IMR-90 (cell line): ENCODE measurements at places on chromosomes 5 and 9.

GRCh38 chr9:70073193-70073592 lies 29.5 kb downstream of the MAMDC2 start:
- peak; percentile 23 for DNase-seq

DNA sequence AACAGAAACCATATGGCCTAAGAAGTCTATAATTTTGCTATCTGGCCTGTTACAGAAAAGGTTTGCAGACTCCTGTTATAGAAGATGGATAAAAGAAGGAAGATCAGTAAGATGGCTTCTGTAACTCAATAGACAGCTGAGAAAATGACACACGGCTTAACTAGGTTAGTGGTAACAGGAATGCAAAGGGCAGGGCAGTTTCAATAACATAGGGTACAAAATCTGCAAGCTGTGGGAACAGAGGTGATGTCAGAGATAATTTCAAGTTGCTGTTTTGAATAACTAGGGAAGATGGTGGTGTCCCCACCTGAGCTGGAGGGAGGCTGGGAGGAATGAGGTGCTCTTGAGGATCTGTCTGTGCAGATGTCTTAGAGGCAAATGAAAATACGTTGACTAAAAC lies 106.5 kb downstream of the GLIS3 start:
- DNase-seq, result no peak

- no peak for DNase-seq
Measured at GRCh38 chr5:59837071-59837470, 56.5 kb downstream of the PDE4D start.

- peak; percentile 59 for DNase-seq
Measured at GRCh38 chr5:94745786-94746730, 127.6 kb downstream of the SLF1 start.

DNA sequence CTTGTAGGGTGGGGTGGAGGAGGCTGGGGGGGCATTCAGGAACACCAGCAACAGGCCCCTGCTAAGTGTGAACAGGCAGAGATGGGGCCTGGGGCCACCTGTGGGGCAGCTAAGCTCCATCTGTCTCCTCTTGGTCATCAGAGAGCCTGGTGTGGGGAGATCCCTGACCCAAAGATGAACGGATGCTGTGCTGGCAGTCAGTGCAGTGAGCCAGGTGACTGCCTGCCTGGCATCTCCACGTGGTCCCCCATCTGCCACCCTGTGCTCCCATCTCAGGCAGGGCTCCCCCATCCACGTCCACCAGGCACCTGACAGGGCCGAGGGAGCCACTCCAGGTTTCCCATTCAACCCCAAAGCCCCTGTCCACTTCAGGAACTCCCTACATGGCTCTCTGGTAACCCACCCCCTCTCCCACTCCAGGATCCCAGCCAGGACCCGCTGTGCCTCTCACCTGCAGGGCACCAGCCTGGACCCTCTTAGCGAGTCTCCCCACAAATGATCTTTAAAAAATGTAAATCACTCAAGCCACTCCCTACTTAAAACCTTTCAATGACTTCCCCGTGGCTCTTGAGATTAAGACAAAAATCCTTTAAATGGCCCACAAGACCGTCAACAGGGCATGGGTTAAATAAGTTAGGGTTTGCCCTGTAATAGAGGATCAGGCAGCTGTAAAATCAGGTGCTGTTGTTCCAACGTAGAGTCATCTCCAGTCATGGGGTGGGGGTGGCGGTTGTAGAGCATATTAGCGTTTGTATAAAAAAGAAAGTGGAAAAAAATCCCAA lies 60.8 kb downstream of the LMX1B start:
- DNase-seq, result no peak

DNA sequence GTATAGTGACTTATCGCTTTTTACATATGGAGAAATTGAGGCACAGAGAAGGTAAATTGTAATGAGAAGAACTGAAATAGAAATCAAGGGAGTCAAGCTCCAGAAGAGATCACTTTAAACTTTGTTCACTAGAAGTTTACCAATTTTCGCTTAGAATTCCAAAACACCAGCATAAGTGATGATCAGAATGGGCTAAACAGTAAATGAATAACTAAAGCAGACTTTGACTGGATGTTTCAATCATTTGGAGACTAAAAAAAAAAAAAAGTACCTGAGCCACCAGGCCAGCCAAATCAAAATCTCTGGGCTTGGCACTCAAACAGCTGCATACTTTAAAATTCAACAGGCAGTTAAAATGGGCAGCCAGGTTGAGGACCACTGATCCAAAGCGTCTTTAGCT lies 38.2 kb upstream of the FYB1 start:
- no peak for DNase-seq

DNA sequence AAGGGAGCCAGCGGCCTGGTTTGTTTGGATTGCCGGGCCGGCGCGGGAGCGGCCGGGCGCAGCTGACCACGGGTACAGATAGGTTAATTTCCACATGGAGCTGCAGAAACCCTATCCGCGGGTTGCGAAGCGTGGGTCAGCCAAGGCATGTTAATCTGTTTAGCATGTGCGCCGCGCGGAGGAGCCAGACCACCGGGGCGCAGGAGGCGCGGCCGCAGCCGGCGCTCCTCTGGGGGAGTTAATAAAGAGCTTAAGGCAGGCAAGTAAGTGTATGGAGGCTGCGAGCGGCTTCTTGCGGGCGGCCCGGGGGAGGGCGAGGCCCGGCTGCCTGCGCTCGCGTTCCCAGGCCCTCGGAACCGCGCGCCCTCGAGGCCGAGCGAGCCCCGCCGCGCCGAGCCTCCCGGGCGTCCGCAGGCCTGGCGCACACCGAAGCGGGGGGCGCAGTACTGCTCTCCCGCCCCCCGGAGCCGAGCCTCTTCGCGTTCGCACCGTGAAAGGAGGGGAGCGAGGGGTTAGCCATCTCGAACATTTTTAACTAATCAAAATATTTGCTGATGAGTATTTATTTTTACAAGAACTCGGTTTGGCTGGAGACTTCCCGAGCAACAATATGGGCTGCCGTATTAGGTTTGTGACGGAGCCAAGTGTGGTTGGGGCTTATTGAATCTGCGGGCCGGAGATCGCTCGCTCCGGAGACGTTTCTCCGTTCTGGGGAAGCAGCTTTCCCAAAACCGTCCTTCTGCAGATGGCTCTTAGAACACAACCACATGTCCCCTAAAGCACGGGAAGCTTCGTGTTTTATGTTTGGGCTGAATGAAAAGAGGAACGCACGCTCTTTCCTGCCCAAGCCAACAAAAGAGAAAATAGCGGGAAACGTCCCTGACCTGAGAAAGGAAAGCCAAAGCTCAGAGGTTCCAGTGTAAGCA lies 28.8 kb downstream of the FOXD1 start:
- DNase-seq, result peak; percentile 86

DNA sequence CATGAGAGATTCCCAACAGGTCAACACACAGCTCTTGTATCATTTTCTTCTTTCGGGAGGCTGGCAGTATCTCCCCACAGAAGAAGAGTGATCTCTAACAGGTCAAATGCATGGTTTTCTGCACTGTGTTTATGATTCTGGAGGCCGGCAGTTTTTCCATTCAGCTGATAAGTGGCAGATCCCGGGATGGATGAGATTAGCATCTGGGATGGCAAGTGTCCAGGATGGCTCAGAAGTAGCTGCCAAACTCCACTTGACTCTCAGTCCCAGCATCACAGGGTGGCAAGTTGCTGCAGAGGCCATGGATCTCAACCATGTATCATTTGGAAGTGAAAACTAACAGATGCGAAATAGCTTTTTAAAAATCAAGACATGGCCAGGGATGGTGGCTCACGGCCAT lies 97.8 kb upstream of the SLC44A1 start:
- DNase-seq, result no peak

DNA sequence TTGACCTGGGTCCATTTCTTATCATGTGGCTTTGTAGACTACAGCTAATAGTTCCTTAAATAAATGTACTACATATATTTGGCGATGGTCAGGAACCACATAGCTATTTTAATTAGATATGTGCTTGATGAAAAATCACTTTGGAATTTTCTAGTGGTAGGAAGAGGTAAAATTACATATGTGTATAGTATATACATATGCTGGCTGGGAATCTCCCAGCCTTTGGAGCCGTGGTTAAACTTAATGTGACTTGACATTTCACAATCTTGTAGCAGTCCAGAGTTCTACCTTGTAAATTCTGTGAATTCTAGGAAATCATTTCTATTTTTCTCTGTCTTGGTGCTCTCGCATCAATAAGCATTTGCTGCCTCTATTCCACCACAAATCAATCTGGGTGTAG lies 565.0 kb downstream of the DMRTA1 start:
- DNase-seq, result peak; percentile 52

DNA sequence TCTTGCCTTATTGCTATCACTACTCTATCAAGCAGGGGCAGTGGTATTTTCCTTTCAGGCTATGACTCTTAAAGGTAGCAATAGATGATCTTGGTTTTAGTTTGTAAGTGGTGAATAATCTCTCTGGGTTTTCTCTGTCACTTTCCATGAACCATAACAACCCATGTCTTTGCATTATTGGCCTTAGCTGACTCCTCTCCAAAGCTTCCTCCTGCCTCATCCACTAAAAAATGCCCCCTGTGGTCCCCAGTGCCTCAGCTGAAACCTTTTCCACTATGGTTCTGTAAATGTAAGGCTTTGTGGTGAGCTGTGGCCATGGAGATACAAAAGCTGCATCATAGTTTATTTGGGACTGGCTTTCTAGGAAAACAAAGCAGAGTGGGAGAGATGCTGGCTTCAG lies 128.8 kb downstream of the GPBP1 start:
- peak; percentile 67 for DNase-seq

DNA sequence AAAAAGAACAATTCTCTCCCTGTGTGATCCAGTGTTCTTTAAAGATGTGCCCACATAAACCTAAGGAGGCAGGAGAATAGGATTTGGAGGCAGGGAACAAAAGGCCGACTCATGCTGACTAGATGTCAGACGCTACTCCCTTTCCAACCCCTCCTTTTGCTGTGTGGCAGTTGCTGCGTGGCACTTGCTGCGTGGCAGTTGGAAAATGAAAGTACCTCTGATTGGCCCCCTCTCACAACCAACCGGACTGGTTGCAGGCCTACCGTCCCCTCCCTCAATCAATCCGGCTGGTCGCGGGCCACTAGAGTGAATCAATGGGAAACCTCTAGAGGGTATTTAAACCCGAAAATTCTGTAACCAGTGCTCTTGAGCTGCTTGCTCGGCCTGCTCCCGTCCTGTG lies 551.0 kb downstream of the KIF4B start:
- DNase-seq, result no peak

DNA sequence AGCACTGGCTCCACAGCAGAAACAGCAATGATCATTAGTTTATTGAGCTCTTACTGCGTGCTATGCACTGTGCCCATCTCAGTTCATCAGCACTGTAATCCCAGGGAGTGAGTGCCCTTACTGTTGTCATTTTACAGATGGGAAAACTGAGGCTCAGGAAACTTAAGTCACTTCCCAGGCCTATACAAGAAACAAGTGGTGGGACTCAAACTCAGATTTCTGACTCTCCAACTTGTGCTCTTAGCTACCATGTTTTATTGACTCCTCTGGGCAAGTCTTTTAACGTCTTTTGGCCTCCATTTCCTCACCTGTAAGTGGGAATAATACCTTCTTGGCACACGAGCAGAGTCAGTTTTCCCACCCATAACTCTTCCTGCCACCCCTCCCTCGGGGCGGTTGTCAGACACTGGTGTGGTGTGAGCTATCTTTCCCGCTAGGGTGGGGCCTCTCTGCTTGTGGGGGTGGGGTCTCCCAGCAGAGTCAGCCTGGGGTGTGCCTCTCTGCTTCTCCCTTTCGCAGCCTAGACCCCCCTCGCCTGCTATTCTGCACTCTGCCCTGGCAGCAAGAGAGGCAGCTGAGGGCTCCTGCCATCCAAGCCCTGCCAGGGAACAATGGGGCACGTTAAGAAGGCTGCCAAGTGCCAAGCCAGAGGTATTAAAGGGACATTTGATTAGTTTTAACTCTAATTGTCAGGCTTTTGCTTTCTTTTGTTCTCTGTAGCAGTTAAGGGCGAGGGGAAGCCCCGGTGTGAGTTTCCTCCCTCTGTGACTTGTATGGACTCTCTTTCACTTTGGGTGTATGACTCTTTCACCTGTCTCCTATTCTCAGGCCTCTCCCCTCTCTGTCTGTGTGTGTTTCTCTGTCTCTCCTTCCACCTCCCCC lies 12.1 kb downstream of the GALNT10 start:
- DNase-seq, result no peak

- no peak for DNase-seq
Measured at GRCh38 chr5:124631874-124632550, 114.4 kb downstream of the ZNF608 start.

DNA sequence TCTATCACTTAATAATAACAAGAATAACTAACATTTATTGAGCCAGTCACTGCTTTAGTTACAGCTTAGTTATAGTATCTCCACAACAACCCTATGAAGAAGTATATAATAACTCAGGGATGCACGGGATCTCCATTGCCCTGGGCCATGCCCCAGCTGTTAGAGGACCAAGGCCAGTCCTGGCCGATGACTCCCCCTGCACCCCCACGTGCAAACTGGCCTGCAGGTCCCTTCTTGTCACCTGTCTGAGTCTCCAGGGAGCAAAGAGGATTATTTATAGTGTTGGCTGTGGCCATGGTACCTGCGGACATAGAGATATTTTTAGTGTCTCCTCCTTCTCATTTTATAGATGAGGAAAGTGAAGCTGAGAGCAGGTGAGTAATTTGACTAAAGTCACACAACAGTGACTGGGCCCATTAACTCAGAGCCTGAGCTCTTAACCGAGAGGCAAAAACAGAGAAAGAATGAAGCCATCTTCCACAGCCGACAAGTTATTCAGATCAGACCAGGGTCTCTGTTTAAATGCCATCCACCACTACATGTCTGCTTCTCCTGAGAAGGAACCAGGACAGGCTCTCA lies 94.4 kb downstream of the TMEM215 start:
- no peak for DNase-seq

GRCh38 chr9:10071579-10071978 lies 541.2 kb downstream of the PTPRD start:
- DNase-seq, result no peak

DNA sequence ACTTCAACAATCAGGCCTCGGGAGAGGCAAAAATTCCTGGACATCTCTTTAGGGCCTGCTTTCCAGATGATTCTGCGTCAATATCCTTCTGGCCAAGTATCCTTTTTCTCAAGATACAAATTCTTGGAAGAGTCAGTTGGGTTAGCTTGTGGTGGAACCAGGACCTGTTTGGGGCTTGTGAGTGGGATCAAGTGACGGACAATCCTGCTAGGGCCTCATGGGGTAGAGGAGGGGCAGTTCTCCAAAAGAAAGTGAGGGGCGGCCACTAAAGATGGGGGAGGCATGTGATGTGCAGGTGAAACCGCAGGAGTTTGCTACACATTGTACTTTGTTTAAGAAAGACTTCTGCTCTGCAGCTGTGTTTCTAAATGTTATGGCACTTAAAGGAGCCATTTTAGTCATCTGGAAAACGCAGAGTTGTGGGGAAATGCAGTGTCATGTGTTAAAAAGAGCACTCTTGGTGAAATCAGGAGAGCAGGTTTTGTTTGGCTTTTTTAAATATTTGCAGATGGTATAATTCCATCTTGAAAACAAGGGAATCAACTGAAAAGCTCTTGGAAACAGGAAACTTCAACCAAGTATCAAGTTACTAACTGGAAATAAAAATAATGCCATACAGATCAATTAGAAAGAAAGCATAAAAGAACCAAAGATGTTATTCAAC lies 27.4 kb upstream of the GSN start:
- peak; percentile 42 for DNase-seq

DNA sequence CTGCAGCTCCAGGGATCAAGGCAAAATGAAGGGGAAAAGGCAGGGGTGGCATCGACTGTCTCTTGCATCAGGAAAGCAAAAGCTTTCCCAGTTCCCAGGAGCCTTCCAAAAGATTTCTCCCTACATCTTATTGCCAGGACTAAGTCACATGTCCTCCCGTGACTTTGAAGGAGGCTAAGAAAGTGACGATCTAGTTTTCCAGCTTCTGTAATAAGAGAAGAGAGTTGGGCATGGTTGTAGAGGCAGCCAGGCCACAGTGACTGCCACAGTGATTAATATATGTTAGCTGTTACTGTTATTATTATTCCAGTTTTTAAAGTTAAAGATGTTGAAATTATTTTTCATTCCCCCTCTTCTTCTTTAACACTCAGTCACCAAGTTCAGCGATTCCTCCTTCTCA lies 77.1 kb downstream of the RMI1 start:
- no peak for DNase-seq
